ENCODE measurements at places on chromosomes 4 and X. TPM values are rescaled to one million over a fixed set of nuclear protein-coding genes. Genes with fewer than 3 reads are reported as not detected.

The STAP1 gene
- not detected for total RNA-seq

The CXCL3 gene
- 0.88 TPM for total RNA-seq

The ABLIM2 gene
- 6.2 TPM for total RNA-seq

The CT45A2 gene
- total RNA-seq, result not detected

The CCDC160 gene
- not detected for total RNA-seq

The F9 gene
- total RNA-seq, result not detected

The TXK gene
- total RNA-seq, result 0.71 TPM

The TACC3 gene
- 10.8 TPM for total RNA-seq

The RCHY1 gene
- total RNA-seq, result 56.7 TPM

The RTL3 gene
- not detected for total RNA-seq

The MAGEA10 gene
- not detected for total RNA-seq

The DKC1 gene
- 27.0 TPM for total RNA-seq

The TCEAL9 gene
- 47.0 TPM for total RNA-seq

The PABPC4L gene
- total RNA-seq, result 2.9 TPM

The MED28 gene
- total RNA-seq, result 22.1 TPM

The GPRASP1 gene
- 22.8 TPM for total RNA-seq

The NDNF gene
- total RNA-seq, result 6.3 TPM

The TLR7 gene
- total RNA-seq, result 0.96 TPM

The CLDN34 gene
- total RNA-seq, result not detected

The ZDHHC15 gene
- 4.3 TPM for total RNA-seq

The TNMD gene
- total RNA-seq, result not detected

The NELFA gene
- total RNA-seq, result 14.6 TPM

The PIR gene
- 13.4 TPM for total RNA-seq

The FRMPD4 gene
- 0.43 TPM for total RNA-seq

The MAP3K15 gene
- total RNA-seq, result 0.09 TPM

The UPF3B gene
- total RNA-seq, result 3.9 TPM

The KDM5C gene
- 61.6 TPM for total RNA-seq

The NEUROG2 gene
- total RNA-seq, result not detected

The MAGEA4 gene
- total RNA-seq, result not detected

The SPANXB1 gene
- total RNA-seq, result not detected

The SHROOM2 gene
- 2.5 TPM for total RNA-seq

The SPIN4 gene
- total RNA-seq, result 1.4 TPM

The CENPVL2 gene
- total RNA-seq, result not detected

The CFAP47 gene
- not detected for total RNA-seq

The UGT8 gene
- 0.33 TPM for total RNA-seq

The GABRG1 gene
- not detected for total RNA-seq

The KLKB1 gene
- total RNA-seq, result 0.93 TPM

The PF4V1 gene
- not detected for total RNA-seq

The FGG gene
- total RNA-seq, result not detected

Data from right cardiac atrium (tissue), 5 donors.